Effector memory CD8-positive, alpha-beta T cell (primary cell): ENCODE measurements at places on chromosomes 3 and 15.
A peak's percentile ranks its signal among the peaks of the same experiment; 100 is the strongest.

GRCh38 chr3:189389346-189389745 is 217.6 kb downstream of the TPRG1 start:
- no peak for DNase-seq

DNA sequence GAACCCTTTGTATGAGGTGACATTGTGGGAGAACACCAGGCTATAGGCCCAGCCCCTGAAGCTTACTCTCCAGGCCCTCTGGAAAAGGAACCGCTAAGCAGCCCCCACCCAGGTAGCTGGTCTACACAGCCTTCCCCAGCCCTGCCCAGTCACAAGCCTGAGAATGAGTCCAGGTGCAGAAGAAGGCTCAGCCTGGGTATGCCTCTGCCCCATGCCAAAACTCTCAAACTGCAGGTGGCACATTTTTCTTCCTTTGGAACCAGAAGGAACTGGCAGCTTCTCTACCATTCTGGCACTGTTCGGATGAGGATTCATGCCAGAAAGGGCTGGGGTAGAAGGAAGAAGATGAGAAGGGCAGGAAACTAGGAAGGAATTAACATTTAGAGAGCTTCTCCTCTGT is 23.7 kb upstream of the TBC1D21 start:
- DNase-seq = no peak

- DNase-seq = no peak
These were observed 367.6 kb upstream of the NDN start for GRCh38 chr15:24054547-24055245.

GRCh38 chr3:197519801-197520211 is 36.0 kb downstream of the BDH1 start:
- DNase-seq = no peak

- no peak for DNase-seq
These were observed 11.2 kb downstream of the FMN1 start for GRCh38 chr15:33183334-33183733.

GRCh38 chr3:141797819-141798447 is 34.7 kb downstream of the GRK7 start:
- DNase-seq = no peak

DNA sequence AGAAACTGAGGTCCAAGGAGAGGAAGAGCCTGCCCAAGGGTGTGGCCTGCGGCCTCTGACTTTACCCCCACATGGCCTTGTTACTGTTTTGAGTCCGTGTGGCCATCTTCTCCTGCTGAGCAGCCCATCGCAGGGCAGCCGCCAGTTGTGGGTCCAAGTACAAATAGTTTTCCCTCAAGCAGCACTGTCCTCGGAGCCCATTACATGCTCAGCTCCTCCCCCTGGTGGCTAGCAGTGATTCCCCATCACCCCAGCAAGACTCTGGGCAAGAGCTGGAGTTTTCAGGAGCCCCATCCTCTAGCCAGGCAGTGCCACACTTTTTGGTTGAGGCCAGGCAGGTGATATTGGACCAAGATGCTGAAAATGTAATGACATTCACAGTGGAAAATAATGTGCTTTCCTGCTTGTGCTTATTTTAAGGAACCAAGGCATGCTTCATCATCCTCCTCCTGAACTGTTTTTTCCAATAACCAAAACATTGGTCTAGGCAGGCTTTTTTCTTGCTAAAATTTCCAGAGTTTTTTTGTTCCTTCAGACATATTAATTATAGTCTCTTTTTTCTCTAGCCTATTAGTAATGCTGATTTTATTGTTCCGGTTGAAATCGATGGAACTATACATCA is 23.2 kb upstream of the VILL start:
- peak; percentile 44 for DNase-seq
